Iris pigment epithelial cell (primary cell): ENCODE measurements at places on chromosomes 12 and 14.

GRCh38 chr14:49940808-49941421, 48.0 kb downstream of the ARF6 start:
- DNase-seq: peak; percentile 93

DNA sequence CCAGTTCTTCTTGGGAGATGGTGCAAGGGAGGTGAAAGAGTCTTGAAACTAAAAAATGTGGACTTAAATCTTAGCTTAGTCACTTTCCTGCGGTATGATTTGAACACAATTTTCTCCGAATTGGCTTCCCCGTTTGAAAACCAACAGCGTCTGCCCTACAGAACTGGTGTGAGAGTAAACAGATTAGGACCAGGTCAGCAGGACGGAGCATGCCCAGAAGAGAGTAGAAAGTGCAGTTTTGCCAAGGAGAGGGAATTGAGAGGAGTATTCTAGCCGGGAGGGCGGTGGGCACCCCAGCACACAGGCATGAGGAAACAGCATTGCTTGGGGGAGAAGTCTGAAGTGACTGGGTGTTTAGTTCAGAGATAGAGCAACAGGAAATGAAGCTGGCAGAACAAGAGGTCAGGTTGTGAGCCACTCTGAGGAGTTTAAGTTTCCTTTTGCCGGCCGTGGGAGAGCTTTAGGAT, 927.1 kb downstream of the VRK1 start:
- DNase-seq: no peak

DNA sequence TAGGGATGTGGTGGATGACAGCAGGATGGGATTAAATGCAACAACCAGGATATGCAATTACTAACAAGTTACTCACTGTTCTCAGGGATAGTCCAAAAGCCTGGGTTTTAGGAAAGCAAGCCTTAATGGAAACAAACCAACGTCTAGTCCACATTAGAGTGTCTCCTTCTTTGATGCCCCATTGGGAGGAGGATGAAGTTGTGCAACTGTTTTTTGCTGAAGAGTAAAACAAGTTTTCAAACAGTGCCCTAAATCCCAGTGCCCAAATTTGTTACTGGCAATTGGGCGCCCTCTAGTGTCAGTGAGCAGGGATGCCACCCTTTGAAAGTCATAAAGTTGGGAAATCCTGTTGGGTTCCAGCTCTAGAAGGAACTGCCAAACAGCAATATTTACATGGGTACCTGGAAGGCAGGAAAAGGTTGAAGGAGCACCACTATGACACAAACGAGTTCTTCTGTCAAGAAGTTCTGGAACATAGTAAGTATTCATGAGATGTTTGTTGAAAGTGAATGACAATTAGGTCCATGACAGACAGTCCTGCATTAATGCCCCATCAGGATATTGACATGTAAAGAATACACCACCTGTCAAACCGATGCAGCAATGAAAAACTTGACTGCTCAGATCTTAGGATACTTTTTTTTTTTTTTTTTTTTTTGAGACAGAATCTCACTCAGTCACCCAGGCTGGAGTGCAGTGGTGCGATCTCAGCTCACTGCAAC, 11.1 kb upstream of the DPF3 start:
- DNase-seq: peak; percentile 75

- no peak for DNase-seq
These were observed 106.4 kb upstream of the C14orf180 start for GRCh38 chr14:104473244-104473565.

DNA sequence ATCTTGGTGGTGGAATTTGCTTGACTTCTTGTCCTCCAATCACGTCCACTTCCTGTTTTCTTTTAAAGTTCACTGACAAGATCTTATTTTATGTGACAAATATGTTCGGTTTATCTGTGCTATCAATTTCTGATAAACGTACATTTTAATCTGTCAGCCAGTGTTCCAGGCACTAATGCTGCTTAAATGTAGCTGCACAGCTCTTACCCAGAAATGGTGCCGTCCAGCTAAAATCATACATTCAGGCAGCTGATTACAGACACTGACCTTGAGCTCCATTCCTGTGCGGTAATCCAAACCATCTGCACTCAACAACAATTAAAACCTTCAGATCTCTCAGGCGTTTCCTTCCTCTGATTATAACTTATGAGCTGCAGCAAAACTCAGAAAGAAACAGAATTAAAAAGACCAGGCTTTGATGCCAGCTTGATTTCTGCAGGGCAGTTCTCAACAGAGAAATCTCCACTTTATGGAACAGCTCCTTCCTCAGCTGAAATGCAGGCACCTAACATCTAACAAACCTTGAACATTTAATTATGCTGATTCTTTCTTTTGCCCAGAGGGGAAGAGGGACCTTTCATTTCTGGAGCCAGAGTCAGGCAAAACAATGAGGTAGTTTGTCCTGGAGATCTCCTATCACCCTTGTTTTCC, 26.4 kb upstream of the RASSF3 start:
- peak; percentile 70 for DNase-seq

DNA sequence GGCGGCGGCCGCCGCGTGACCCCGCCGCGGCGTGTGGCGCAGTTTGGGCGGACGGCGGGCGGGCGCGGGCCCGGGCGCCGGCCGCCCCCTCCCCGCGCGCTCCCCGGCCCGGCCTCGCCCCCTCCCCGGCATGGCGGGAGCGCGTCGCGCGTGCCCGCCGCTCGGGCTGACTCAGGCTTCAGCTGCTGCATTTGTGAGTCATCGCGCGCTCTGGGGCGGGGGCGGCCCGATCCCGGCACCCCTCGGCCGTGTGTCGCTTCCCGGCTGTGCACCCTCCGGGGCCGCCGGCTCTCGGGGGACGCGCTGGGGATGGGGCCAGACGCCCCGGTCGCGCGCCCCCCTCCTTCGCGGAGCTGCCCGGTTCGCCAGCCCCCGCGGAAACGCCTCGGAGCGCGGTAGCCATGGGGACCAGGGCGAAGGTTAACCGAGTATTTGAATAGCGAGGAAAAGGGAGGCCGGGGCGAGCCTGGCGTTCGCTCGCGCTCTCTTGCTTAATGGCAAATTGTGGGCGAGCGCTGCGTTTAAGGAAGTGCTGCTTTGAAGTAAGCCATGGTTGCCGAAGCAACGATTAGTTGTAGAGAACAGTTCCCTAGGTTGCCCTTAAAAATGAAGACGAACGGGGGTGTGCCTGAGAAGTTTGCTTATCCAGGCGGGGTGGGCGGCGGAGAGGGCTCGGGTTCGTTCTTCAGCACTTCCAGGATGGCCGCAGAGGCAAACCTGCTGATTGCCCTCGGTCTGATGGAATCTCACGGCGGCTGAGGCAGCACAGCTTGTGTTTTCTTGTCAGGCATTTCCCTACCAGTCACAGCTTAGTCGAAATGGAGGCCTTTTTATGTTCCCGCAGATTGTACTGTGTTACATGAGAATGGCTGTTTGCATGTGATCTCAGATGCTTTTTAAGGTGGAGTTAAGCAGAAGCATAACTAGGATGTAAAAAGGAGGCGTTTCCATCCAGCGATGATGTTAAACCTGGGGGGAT, 896 bp downstream of the EIF5 start:
- peak; percentile 76 for DNase-seq

GRCh38 chr14:97705976-97706375, 908.8 kb downstream of the VRK1 start:
- DNase-seq: no peak

- no peak for DNase-seq
These were observed 17.7 kb upstream of the CALM1 start for GRCh38 chr14:90379106-90379505.

DNA sequence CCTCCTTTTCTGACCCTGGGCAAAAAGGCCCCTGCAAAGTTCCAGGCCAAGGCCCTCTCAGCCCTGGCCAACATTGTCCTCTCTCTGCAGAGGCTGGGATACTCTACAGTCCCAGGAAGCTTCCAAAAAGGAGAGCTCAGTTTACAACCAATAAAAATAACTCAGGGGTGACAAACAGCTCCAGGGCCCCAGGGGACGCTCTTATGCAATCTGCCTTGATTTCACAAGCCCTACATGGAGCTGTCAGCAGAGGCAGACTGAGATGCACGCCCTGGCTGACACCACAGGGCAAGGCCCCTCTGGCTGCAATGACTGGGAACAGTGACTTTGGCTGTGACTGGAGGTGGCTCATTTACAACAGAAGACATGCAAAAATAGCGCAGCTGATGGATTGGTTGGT, 129.0 kb upstream of the MED13L start:
- peak; percentile 81 for DNase-seq

DNA sequence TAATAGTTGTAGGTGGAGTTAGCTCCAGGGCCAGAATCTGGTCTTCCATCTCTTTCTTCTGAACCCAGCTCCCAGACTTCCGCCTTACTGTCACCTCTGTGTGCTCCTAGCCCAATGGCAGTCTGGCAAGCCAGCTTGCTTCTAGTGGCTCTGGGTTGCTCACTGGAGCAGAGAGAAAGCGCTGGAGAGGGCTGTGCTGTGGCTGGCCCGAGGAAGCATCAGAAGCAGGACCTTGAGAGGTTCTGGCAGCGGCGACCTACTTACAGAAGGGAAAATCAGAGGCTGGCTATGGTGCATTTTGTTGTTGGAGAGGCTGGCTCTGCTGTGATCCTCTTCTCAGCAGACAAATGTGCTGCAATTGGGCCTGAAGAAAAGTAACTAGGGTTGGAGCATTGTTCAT, 28.6 kb downstream of the KCNA5 start:
- DNase-seq: no peak

DNA sequence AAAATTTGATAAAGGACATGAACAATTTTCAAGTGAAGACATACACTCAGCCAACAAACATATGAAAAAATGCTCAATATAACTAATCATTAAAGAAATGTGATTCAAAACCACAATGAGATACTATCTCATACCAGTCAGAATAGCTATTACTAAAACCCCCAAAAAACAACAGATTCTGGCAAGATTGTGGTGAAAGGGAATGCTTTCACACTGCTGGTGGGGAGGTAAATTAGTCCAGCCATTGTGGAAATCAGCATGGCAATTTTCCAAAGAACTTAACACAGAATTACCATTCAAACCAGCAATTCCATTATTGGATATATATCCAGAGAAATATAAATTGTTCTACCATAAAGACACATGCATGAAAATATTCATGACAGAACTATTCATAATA, 18.7 kb upstream of the TAS2R14 start:
- DNase-seq: peak; percentile 39

DNA sequence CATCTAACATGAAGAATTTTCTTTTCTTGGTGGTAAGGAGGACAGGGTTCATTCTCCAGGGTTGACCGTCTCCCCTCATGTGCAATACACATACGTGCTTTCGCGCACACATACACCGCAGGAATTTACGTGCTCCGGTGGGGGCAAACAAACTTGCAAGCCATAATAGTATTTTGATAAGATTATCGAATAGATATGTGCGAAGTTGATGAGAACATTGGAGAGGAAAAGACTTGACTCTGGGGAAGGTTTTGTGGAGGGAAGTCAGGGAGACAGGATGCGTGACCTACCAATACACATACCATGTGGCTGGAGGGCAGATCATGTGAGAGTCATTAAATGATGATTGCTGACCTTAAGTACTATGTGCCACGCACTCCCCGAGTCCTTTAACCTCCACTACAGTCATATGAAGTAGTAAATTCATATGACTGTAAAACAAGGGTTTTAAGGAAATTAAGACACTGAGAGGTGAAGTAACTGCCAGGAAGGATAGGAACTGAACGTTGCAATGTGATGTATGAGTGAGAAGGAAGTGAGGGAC, 921 bp downstream of the RAD51B start:
- DNase-seq: peak; percentile 31

DNA sequence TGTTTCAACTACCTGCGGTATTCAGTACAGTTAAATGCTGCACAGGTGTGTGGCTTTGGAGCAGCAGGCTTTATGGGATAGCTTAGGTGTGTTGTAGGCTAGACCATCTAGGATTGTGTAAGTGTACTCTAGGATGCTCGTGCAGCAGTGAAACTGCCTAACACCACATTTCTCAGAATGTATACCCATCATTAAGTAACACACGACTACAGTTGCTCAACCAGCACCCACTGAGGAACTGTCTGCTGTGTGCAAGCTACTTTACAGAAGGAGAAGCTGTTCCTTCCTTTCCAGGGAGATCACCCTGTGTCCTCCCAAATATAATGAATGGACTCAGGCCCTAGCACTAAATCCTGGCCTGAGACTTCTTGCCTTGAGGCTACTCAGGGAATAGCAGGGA, 94.8 kb downstream of the SLC24A4 start:
- peak; percentile 26 for DNase-seq

DNA sequence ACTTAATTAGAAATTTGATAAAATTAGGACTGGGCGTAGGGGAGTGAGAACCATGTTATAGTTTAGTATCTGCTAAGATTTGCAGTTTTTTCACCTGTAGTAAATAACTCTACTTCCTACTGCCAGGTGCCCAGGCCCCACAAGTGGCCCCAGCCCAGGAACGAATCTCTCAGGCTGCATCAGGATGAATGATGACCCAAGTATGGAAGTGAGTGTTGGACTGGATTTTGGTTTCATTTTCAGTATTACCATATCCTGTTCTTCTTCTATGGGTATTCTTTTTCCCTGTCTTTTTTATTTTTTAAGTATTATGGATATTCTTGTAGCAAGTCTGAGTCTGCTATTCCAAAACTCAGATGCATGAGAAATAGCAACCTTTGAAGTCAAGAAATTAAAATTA, 120.3 kb upstream of the BCAT1 start:
- DNase-seq: no peak

DNA sequence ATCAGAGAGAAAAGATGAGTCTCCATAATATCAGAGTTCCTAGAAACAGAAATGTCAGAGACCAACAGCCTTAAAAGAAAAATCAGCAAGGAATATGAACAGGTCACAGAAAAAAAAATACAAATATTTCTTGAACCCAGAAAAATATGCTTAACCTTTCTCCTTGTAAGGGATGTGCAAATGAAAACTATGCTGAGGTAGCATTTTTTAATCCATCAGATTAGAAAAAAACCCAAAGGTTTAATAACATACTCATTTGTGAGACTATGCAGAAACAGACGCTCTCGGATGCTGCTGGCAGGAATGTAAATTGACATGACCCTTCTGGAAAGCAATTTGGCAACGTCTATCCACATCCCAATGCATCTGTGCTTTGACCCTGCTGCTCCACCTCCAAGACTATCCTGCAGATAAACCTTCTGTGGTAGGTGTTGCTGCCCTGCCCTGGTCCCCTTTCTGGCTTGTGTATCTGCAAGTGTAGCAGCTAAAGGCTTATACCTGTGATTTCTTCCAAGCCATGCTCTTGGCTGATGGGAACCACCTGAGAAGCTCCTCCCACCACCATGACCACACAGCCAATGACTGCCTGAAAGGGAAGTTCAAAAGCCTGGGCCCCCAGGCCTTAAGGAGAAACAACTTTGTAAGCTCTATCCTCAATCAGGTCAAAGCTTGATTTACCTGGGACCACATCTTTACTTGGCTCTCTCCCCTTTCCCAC, 49.4 kb downstream of the LTBP2 start:
- DNase-seq: peak; percentile 46

- DNase-seq: peak; percentile 79
These were observed 11.8 kb upstream of the OR6S1 start for GRCh38 chr14:20652996-20653975.

DNA sequence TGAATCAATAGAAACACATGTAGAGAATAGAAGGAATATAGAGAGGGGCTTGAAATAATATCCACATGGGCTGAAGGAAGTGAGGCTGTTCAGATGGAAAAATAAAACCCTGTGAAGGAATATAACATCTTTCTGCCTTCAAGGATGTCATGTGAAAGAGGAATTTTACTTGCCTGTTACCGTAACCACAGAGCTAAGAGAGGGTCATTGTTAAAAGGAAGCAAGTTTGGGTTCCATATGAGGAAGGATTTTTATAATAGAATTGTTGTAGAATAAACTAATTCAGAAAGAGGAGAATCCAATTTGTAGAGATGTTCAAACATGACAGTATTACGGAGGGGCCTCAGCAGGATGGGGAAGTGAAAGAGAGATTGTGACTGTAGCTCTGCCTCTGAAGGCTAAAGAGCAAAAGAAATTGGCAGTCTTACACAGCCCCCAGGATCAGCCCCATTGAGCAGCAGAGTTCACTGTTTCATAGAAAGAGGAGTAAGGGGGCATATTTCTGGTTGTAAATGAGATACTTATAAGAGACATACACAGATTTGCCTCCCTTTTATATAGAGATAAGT, 41.8 kb upstream of the PTPRR start:
- no peak for DNase-seq
